ENCODE measurements at places on chromosomes 6 and 20.

DNA sequence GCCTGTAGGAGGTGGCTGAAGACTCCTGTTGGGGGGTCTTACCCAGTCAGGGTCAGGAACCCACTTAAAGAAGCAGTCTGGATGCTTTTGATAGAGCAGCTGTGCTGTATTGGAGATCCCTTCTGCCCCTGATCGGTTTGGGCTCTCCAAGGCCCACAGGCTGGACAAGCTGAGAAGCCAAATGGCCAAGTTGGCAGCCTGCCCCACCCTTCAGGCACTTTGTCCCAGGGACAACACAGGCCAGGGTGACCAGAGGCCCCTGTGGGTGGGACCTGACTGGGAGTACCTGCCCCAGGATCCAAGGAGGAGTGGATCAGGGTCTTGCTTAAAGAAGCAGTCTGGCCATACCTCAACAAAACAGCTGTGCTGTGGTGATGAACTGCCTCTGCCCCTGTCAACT lies 48.4 kb downstream of the ZC2HC1B start:
- DNase-seq: no peak

DNA sequence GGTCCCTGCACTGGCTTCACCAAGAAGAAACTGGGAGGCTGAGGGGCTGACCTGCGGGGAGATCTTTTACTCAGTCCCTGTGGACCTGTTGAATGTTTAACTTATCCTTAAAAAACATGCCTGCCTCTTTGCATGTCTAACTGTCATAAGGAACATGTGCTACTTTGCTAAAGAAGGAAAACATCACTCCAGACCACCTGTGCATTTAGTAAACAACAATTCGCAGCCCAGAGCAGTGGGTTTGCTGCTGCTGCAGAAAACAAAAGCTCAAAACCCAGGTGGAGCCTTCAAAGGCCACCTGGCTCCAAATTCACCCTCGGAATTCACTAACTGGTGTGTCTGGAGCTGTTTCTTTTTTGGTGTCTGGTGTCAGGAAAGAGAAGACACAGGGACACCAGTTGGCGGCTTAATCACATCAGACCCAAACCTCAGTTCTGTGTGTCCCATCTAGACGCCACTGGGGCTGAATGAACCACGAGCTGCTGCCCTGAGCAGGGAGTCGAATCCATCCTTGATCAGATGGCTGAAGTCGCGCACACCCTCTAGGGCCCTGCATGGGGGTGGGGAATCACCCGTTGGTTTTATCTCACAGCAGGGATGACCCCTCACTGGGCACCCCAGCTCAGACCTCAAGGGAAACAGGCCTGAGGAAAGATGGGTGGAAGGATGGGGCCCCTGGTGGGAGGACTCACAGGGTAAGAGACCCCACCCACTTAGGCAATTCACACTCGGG lies 344.3 kb downstream of the PREX1 start:
- DNase-seq: no peak

- no peak for DNase-seq
These were observed 8.5 kb downstream of the SCGN start for GRCh38 chr6:25660512-25660911.

GRCh38 chr6:33739571-33739970 lies 7.1 kb downstream of the IP6K3 start:
- no peak for DNase-seq

GRCh38 chr6:115817161-115817560 lies 243.5 kb downstream of the FRK start:
- DNase-seq: no peak

DNA sequence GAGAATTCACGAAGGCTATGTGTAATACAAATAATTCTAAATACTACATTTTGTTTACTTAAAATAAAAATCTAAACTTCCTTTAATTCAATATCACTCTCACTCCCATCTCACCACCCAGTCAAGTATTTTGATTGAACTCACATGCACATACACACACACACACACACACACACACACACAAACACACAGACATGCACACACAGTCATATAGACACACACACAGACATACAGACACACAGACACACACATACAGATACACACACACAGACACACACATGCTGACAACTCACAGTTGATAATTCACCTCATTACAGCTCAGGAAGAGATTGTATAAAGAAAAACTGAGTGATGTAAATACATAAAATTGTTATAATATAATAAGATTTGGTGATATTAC lies 559.8 kb upstream of the SLC35B3 start:
- no peak for DNase-seq

DNA sequence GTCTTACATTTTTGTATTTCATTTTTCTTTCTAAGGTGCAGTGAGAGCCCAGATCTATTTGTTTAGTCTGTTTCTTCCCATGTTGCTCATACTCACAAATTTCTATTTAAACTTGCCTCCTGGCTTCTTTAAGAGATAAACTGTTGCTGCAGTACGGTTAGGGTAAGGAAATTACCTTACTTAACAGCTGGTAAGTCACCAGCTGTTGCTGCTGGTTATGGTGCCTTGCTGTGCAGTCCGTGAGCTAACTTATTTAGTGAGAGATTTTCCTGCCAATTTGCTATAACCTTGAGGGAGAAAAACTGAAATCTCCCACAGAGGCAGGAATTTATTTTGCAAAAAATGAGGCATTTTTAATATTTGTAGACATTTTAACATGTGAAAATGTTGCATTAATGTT lies 261.0 kb downstream of the UST start:
- DNase-seq: no peak

DNA sequence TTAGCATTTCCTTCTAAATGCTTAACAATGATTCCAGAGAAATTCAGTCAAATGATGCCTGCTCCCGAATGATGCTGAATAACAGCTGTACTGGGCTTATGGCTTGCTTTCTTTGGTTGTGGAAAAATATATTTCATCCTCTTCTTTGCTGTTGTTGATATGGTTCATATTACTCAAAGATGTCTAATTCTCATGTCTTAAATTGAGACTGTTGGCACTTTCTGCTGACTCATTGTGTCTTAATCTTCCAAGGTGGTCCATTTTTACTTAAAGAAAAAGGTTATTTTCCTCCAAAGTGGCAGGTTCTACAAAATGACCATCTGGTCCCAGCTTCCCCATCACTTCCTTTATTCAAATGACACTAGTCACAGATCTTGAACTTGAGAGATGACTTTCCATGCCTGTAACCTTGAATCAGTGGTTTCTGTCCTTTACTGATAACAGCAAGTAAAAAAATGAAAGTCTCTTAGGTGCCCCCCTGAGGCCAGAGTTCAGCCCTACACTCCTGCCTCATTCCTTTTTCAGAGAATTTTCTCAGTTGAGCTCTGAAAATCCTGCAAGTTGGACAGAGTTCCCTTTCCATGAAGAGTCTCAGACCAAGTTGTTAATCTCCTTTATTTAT lies 6.9 kb downstream of the SNAP25 start:
- no peak for DNase-seq

- DNase-seq: peak; percentile 36
These were observed at the start of gene NPEPL1 for GRCh38 chr20:58692579-58693225. Gene NPEPL1, plus strand, starts transcription at chr20:58692800. Its CDS starts 101 bp downstream, at chr20:58692901.

- DNase-seq: no peak
These were observed 26.6 kb downstream of the FARS2 start for GRCh38 chr6:5287966-5288297.

DNA sequence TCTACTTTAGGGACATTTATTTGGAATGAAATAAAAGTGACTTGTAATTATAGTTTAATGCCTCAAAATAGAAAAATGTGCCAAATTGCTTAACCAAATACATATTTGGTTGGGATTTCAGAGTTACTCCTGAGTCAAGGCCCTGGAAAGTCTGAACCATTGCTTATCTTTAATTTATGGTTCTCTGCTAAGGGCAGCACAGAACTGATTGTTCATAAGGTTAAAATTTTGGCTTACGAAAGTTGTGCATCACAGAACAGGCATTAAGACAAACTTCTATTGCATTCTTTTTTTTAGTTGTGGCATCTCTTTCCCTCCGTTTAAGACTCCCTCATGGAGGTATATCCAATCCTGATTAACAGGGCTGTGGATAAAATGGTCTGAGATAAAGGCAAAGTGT lies 92.2 kb upstream of the TENT5A start:
- no peak for DNase-seq

DNA sequence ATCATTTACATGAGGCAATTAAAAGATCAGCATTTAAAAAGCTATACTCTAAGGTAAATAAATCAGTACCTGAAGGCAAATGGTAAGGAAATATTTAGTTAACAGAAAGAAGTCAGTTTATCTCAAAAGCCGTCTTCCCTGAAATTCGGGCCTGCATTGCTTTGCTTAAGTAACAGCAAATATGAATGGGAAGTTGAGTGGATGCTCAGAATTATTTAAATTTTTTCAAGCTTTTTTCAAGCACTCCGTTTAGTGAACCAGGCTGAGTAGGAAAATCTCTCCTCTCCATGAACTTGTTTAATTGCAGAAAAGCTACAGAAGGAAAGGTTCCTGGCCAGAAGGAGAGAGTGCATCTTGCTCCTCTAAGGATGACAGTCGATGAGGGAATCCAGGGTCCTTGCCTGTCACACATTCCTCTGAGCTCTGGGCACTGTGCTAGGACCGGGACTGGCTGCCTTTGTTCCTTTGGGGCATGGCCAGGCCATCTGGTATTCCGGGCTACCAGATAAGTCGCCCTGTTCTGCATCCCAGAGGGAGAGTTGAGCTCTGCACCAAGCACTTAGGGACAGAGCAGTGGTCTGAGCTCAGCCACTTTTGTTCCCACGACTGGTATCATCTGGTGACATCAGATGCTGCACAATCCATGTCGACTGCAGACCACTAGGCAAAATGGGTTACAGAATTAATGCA lies 77.6 kb downstream of the RIN2 start:
- DNase-seq: no peak

DNA sequence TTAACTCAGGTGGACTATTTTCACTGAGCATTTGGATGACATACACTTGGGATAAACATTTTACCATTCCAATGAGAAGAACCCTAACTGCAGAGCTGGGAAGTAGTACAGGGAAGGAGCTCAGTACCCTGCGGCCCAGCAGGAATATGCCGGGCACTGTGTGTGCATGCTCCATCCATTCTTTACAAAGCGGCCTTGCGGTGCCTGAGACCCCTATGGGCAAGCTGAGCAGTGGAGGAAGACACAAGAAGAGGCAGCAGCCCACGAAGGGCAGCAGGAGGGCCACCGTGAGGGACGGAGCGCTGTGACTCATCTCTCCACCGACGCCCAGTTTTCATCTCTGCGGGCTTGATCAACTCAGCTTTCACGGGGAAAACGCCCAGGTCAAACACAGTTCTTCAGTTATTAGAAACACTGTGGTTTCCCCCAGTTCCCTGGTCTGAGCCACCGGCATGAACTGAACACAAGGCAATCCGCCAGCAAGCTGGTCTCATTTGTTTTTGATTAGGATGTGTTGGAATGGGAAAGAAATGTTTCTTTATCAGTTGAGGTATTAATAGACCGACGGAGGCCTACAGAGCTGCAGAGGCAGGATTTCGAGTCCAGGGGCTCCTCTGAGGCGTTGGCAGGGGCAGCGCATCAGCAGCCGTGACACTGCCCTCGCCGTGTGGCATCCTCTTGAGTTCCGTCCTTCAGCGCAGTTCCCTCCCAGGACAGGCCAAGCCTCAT lies 44.9 kb downstream of the IRF4 start:
- no peak for DNase-seq

DNA sequence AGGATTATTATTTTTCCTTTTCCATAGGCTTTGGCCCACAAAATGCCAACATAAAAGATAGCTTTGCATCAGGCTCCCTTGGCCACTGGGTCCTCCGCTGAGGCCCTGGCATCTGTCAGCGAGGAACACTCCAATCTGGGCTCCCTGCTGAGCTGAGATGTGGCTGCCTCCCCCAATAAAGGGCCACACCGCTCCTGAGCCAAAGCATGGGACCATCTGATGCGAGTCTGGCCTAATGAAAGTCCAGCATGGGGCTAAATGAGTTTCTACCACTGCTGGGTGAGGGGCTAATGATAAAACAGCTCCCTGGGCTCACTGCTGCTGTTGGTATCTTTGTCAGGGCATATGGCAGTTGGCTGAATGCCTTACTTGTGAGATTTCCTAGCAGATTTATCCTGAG lies 817.5 kb upstream of the SLC35B3 start:
- DNase-seq: no peak

GRCh38 chr6:72944660-72945059 lies 280.6 kb downstream of the KHDC1L start:
- DNase-seq: no peak

DNA sequence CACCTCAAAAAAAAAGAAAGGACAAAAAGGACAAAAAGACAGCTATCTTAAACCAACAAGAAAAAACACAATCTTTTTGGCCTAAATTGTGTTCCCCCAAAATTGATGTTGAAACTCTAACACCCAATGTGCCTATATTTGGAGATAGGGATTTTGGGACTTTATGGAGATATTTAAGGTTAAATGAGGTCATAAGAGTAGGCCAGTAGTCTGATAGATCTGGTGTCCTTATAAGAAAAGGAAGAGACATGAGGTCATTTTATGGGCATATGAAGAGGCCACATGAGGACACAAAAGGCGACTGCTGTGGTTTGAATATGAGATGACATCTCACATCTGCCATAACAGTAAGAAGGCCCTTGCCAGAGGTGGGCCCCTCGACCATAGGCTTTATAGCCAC lies 49.5 kb downstream of the TRIM38 start:
- DNase-seq: no peak

- DNase-seq: no peak
These were observed 9.3 kb upstream of the FKBP1A start for GRCh38 chr20:1402149-1402548.

GRCh38 chr6:88653936-88654335 lies 309.5 kb downstream of the RNGTT start:
- no peak for DNase-seq

- no peak for DNase-seq
These were observed 202.8 kb upstream of the JAG1 start for GRCh38 chr20:10876558-10876957.

DNA sequence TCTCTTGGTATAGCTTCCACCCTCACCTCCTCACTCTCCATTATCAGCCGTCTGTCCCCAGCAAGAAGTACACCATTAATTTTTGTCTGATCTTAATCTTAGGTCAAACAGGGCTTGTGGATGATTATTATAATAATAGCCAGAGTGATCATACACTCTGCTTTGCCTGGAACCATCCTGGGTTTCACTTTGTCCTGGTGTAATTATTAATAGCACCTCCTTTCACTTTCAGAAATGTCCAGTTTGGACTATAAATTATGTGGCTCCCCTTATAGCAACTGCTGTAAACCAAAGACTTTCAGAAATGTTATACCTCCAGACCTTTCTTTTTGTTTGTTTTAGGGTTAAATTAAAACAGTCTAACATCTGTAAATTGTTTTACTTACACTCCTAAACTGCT lies 951 bp upstream of the TRIM31 start:
- no peak for DNase-seq

DNA sequence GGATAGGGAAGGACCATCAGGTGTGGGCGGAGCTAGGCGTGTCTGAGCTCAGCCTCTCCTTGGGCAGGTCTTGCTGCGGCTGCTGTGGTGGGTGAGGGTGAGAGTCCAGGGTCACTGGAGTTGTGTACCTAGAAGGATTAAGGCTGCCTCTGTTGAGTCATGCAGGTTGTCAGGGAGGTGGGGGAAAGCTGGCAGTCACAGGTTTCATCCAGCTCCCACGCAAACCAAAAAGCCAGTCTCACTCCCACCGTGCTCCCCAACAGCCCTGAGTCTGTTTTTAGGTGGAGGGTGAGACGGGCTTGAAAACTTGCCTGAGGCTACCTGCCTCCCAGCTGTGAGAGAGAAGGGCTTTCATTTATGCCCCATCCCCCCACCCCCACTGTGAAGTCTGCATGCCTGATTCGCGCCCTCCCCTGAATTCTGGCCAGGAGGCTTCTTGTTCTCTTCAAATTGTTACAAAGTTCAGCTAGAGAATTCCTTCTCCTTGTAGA lies 161.5 kb downstream of the MYLK4 start:
- DNase-seq: no peak

- no peak for DNase-seq
These were observed 445 bp downstream of the RAB32 start for GRCh38 chr6:146543940-146544615.

Data from activated CD4-positive, alpha-beta T cell treated with anti-CD3 and anti-CD28 coated beads for 1 hour (primary cell).